SW480 (cell line): ENCODE measurements at places on chromosomes 11 and 22.

DNA sequence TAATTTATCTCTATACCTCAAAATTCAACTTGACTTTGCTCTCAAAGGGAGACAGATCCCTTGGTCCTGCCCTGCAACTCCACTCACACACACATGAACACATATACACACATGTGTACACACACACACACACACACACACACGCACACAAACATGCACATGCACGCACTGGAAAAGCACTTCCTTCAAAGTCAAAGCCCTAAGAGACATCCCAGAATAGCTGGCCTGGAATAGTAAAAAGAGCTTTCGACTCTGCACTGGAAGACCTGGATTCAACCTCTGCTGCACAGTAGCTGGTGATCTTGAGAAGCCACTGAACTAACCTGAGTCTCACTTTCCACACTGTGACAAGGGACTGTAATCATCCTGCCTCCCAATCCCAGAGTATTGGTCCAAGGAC lies 26.8 kb downstream of the TENM4 start:
- DNase-seq = no peak

- DNase-seq = peak; percentile 31
Observed at GRCh38 chr11:113773092-113773415, 438 bp downstream of the ZW10 start.

GRCh38 chr22:23062616-23063538 lies 7.4 kb upstream of the GNAZ start:
- no peak for DNase-seq

GRCh38 chr11:114132944-114133394 lies 73.5 kb downstream of the ZBTB16 start:
- no peak for DNase-seq

DNA sequence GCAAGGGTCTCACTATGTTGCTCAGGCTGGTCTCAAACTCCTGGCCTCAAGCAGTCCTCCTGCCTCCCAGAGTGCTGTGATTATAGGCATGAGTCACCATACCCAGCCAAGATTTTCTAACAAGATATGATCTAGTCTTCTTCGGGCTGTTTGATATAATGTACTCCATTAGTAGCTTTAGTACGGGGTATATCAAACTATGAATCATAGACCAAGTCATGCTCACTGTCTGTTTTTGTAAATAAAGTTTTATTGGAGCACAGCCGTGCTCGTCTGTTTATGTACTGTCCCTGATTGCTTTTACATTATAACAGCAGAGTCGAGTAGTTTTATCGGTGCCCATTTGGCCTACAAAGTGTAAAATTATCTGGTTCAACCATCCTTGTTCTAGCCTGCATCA lies 43.9 kb upstream of the GRIK4 start:
- DNase-seq = peak; percentile 4

DNA sequence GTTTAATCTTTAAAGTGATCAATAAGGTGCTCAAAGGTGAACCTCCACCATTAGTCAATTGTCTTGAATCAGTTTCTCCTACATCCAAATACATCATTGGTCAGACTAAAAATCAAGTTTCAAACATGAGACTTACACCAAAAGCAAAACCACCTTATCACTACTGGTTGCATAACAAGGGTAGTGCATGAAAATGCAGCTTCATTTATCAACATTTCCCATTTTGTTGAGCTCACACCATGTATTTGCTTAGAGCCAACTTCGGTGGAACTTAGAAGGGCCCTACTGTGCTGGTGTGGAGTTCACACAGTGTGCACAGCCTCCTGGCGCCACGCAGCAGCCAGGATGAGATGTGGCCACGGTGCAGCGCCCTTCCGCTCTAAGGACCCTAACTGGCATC lies 23.1 kb upstream of the PHLDA2 start:
- DNase-seq = no peak

GRCh38 chr11:96038046-96038445 lies 114.1 kb upstream of the MTMR2 start:
- peak; percentile 80 for DNase-seq

DNA sequence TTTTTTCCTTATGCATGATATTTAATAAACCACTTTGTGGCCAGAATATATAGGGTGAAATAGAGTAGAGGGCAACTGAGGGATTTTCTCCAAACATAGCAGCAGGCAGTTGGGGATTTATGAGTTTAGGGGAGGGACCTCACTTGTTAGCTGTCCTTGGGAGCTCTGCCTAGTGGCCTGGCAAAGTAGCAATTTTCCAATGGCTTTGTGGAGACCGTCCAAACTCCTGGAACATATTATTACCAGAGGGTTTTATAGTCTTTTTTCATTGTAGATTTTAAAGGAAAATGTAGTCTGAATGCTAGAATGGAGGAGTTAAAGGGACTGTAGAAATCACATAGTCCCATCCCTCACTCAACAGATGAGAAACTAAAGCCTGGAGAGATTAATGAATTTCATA lies 32.3 kb downstream of the AMOTL1 start:
- no peak for DNase-seq

DNA sequence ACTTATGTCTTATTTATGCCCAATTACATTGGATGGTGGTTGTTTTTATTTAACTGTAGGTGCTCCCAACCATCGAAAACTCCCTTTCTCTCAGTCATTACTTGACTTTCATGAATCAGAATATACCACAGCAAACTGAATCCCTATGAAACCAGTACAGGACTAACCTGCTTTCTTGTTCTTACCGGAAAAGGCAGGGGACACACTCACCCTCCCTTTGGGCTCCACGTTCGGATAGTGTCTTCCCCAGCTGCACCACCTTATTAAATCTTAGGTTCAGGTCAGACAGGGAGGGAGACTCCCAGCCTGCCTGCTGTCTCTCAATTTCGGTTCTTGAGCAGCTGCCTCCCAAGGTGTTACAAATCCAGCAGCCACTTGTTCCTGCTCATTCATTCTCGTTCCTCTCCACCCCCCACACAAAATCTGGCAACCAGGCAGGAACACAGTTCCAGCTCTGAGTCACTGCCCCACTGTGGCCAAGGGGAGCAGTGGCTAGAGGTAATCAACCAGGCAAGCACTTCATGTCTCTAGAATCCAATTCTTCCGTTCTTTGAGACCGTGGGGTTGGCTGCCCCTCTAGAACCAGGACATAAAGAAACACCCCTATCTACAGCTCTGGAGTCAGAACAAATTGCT lies 133.0 kb downstream of the PLEKHA7 start:
- no peak for DNase-seq

DNA sequence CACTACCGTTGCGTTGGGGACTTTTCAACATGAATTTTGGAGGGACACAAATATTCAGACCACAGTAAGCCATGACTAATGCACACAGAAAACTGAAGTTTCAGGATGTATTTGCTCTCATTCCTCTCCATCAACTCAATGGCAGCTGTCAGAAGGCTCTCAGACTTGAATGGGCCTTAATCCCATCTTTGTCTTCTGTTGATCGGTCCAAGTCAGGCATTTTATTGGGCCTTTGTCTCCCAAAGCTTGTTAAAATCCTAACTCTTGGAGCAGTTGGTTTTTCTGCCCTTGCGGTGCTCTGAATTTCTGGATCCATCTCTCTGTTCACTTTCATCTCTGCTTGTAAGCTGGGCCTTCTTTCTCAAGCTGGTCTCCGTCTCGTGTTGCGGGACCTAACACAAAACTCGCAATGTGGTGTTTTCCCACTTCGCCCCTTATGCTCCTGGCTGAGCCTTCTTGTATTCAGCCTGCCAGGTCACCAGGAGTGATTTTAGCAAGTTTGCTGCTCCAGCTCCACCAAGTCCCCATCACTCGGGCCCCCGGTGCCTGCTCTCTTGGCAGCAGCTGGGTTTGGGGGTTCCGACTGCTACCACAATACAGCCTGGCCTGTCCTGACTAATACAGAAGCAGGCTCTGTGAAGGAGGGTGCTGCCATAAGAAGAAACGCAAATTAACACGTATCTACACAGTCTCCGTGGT lies 27.0 kb downstream of the TSPAN32 start:
- DNase-seq = no peak

- peak; percentile 90 for DNase-seq
Observed at GRCh38 chr22:49372530-49373288, 455.0 kb downstream of the BRD1 start.

- DNase-seq = no peak
Observed at GRCh38 chr11:118897721-118898310, 14.1 kb downstream of the CXCR5 start.

GRCh38 chr11:70526116-70527045 lies 128.1 kb downstream of the CTTN start:
- DNase-seq = no peak

GRCh38 chr22:27110665-27111451 lies 453.5 kb downstream of the MIAT start:
- peak; percentile 61 for DNase-seq

DNA sequence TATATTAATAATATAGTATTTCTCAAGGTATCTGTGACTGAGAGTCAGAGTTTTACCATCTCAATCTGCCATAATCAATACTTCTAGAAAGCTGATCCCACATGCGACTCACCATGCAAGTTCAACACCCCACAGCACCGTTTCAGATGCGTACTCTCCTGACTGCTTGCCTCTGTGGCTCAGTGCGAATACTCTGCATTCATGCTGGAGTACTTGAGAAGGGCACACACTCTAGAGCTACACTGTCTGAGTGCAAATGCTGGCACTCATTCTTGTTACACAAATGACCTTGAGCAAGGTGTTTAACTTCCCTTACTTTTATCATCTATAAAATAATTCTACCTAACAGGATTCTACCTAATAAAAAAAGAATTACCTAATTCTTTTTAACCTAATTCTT lies 12.5 kb downstream of the SNU13 start:
- no peak for DNase-seq

DNA sequence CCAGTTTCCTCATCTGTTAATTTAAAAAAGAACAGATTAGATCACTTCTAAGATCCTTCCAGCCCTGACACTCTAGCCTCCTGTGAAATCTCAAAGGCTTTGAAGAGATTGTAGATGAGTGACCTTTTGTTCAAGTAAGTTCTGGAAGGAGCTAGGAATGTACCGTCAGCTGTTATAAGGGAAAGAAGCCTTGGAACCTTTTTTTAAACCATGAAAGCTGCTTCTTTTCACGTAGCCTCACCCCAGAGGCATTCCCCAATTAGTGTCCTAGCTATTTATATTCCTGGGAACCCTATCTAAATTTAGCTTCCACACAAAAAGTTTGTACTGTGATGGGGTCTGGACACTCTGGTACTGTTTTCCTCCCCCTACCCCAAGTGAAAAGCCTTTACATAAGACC lies 35.8 kb upstream of the SLN start:
- DNase-seq = no peak
